ENCODE measurements at places on chromosomes 7 and 10. TPM values are rescaled to one million over a fixed set of nuclear protein-coding genes. Genes with fewer than 3 reads are reported as not detected.
A peak's percentile ranks its signal among the peaks of the same experiment; 100 is the strongest.

DNA sequence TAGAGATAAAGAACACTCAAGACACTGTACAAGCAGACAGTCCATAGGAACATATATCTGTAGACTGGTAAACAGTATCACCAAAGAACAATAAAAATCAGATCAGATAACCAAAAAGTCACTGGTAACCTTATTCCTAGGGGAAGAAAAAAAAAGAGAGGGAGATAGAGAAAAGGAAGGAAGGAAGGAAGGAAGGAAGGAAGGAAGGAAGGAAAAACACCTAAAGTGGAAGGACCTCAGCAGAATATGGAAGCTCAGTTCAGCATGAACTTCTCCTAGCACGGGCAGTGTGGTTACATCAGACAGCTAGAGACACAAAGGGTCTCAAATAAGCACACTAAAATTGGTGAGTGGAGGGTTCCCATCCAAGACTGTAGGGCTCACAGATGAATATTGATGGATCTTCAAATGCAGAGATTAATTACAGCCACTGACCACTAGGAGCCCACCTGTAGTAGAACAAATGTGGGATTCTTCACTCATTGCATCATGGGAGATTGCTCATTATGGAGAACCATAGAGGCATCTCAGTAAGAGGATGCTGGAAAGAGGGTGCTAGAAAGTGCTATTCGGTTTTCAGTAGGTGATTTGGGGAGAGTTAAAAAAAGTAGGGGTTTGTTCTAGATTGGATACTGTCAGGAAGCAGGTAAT is 293.4 kb upstream of the C7orf33 start:
- DNase-seq = no peak

GRCh38 chr7:7662527-7662926 is 22.0 kb downstream of the UMAD1 start:
- no peak for DNase-seq

DNA sequence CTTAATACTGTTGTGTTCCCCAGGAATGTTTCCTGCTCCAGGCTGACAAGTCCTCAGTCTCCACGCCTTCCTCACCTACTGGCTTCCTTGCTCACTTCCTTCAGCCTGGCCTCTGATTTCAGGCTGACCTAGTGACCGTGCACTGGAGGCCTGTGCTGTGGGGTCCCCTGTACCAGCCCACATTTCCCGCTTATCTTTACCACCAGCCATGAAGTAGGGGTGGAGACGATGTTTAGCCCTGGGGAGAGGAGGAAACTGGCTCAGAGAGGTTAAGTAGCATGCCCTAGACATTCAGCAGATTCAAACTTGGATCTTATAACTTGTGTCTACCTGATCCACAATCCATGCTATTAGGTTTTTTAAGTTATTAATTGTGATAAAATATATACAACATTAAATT is 4.8 kb upstream of the ZNF488 start:
- DNase-seq = no peak

GRCh38 chr10:96902731-96903358 is 70.7 kb downstream of the LCOR start:
- no peak for DNase-seq

DNA sequence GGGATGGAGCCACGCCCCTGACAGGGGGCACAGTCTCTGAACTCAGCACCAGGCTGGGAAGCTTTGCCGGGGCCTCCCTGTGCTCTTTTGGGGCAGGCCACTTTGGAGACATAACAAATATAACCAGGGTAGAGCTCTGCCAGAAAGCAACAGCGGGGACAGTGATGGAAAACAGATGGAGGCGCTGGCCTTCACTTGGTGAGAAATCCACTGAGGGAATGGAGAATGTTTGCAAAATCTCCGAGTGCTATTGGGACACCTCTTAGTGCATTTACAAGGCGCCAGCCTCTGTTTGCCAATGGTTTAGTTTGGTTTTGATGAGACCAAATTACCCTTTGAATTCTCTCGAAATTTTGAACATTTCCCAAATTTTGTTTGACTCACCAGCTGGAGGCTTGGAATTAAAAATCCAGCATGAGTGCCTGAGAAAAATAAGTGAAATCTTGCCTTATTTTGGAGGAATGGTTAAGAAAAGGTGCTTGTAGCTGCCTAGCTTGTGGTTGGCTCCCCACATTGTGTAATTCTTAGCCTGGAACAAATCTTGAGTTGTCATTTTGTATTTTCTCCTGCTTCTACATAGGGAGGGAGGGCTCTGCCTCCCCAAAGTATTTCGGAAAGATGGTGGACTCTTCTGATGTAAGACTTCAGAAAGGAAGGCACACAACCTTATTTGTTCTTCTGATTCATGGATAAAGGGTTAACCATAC is 980.5 kb downstream of the LRMDA start:
- no peak for DNase-seq

DNA sequence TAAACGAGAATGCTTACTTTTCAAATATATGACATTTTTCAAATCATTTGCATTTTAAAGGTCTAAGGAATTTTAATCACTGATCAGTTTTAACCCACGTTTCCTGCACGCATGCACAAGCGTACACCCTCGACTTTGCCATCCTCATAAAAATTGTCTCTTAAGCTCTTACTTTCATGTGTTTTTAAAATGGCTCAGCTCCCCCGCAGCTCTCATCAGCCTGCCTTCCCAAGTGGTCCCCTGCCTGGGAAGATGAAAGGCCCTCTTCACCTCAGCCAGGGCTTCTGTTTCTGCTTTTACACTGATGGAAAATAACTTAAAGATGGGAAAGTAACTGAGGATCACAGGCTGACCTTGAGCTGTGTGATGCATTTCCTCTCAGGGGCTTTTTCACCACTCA is 131.6 kb upstream of the LSM8 start:
- DNase-seq = no peak

- DNase-seq = no peak
These were observed 2.1 kb downstream of the NOS3 start for GRCh38 chr7:150992833-150993302.

GRCh38 chr10:11113156-11113555 is 95.5 kb downstream of the CELF2 start:
- no peak for DNase-seq

DNA sequence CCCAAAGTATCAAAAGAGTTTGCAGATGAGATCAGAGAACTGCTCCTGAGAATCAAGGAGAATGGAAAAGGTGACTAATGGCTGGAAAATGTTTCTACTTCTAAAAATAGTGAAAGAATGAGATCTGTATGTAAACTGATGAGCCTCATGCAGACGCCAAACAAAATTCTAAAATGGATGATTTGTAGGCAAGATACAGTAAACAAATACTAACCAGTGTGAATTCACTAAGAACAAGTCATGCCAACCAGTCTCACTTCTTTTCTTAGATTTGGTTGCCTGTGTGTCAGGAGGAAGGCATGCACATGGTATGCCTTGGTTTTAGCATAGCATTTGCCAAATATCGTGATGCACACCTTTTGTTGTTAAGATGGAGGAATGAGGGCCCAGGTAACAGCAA is 94.9 kb upstream of the PIK3CG start:
- DNase-seq = no peak

- DNase-seq = no peak
These were observed 72.4 kb upstream of the MKLN1 start for GRCh38 chr7:131255242-131255641.

DNA sequence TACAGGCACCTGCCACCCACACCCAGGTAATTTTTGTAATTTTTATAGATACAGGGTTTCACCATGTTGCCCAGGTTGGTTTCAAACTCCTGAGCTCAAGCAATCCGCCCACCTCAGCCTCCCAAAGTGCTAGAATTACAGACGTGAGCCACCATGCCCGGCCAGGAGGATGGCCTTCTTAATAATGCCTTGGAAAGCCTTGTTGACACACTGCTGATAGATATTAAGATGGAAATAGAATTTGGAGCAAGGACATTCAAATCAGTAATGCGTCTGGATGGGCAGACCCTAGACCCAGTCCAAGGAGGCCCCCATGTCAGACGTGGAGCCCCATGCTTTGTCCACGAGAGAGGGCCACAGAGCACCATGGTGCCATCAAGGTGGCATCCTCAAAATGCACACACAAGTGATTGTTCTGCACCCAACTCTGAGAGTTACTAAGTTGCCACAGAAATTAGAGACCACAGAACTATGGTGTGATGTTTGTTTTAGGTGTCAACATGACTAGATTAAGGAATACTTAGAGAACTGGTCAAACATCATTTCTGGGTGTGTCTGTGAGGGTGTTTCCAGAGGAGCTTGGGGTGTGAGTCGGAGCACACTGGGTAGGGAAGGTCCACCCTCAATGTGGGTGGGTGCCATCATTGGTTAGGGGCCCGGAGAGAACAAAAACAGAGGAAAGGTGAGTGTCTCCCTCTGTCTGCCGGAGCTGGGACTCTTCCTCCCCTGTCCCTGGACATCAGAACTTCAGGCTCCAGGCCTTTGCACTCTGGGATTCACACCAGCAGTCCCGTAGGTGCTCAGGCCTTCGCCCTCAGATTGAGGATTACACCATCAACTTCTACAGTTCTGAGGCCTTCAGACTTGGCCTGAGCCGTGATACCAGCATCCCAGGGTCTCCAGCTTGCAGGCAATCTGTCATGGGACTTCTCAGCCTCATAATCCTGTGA is 34.5 kb downstream of the EBF3 start:
- DNase-seq = no peak

- no peak for DNase-seq
These were observed 29.7 kb upstream of the SEC61G start for GRCh38 chr7:54788664-54789063.

DNA sequence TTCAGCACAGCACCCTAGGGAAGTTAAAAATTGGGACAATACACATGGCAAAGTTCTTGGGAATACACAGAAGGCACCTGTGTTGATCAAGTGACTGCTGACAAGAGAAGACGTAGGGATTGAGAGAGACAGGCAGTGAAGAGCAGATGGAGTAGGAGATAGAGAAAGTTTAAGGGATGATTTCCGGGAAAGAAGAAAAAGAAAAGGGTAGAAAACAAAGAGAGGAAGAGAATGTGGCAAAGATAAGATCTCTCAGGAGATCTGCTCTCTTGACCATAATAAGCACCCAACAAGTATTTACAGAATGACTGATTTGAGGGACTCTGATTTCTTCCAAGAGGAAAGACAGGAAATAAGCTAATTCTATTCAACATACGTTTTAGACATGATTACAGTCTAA is 15.1 kb upstream of the RALA start:
- DNase-seq = no peak

- DNase-seq = no peak
These were observed 207.7 kb downstream of the PTN start for GRCh38 chr7:137135654-137136350.

- DNase-seq = no peak
These were observed 63.3 kb upstream of the SMNDC1 start for GRCh38 chr10:110368002-110368401.

DNA sequence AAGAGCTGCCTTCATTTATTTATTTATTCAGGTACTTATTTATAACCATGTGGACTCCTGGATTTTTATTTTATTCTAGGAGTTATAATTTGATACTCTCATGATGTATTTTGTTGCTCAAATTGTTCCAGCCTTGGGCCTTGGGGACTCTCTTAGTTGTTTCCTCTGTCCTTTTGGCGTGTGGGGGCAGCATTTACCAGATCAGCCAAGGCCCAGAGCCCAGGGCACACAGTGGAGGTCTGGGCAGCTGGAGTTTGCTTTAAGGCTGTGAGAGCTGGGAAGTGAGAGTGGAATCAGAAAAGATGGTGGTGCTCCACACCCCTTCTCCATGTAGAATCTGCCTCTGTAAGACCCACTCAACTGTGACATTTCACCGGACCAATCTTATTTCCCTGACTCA is 398.9 kb downstream of the RPS24 start:
- no peak for DNase-seq

- no peak for DNase-seq
These were observed 25.6 kb downstream of the PRF1 start for GRCh38 chr10:70576803-70577517.

DNA sequence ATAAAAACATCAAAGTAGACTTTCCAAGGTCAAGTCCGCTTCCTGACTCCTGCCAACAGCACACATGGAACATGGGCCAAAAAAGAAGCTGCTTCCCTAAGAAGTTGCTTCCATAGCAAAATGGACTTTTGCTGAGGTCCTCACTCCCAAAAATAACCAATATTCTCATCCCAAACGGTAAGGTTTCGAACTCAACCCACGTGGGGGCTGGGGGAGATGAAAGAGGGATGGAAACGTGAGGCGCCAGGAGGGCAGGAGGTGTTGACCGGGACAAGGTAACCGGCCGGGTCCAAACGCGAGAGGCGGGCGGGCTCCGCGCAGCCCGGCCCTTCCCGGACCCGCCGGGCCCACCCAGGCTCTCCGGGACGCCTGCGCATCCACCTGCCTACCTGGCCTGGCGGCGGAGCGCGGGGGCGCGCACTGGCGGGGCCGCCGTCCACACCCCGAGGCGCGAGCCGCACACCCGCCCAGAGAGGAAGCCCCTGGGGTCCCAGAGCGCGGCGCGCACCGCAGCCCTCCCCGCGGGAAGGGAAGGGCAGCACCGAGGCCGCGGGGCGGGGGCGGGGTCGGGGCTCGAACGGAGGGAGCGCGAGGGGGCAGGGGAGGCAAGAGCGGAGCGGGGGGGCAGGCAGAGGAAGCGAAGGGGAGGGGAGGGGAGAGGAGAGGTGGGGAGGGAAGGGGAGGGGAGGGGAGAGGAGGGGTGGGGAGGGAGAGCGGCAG is 742 bp downstream of the LMBR1 start:
- peak; percentile 52 for DNase-seq

DNA sequence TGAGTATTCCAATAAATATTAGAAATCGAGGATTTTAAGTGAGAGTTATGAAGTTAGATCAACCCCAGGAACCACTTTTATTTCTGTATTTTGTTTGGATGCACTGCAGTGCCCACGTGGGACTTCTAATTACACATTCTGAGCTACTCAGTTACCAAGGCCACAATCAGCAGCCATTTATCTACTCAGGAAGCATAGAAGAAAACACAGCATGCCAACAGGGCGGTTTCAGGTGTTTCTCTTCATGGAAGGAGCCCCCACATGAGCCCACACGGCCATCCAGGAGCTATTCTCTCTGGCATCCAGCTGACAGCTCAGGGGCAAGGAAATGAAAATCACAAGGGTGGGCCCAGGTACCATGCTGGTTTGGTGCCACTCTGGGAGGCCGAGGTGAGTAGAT is 266.5 kb upstream of the MKLN1 start:
- DNase-seq = peak; percentile 74

GRCh38 chr7:37284805-37285231 is 163.8 kb downstream of the ELMO1 start:
- peak; percentile 6 for DNase-seq

DNA sequence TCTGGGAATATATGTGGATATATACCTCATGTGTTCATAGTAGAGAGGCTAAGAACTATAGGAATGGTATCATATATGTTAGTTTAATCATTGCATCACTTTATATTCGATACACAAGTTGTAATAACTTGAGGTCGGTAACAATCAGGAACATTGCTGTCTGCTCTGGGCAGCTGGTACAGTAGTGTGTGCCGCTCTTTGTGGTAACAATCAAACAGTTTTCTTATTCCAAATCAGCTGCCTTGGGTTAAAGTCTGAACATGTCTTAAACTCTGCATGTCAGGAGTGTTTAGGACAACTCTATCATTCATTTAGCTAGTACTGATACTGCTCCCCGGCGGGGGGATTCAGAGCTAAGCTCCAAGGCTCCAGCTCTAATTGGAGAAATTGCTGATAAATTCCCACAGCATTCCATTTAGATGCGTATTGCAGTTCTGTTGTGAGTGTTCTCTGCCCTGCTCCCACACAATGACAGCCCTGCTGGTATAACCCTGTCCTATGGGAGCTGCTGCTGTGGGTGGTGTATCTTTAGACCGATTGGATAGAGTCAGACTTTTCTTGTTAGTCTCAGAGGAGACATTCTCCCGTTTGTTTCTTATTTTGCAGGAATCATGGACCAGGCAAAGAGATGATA is 707.5 kb upstream of the FZD8 start:
- DNase-seq = no peak

Gene FAM25A
- not detected for total RNA-seq

Gene HMX3
- 0.34 TPM for total RNA-seq

Gene DENND2A
- not detected for total RNA-seq

Gene SERPINE1
- not detected for total RNA-seq

Gene MPP7
- total RNA-seq = 30.4 TPM
